ENCODE measurements at places on chromosomes 1 and 21. TPM values are rescaled to one million over a fixed set of nuclear protein-coding genes. Genes with fewer than 3 reads are reported as not detected.

- DNase-seq = no peak
Observed at GRCh38 chr1:12513181-12513580, 104.8 kb downstream of the DHRS3 start.

GRCh38 chr1:59356627-59357026, 59.7 kb downstream of the FGGY start:
- DNase-seq = no peak

DNA sequence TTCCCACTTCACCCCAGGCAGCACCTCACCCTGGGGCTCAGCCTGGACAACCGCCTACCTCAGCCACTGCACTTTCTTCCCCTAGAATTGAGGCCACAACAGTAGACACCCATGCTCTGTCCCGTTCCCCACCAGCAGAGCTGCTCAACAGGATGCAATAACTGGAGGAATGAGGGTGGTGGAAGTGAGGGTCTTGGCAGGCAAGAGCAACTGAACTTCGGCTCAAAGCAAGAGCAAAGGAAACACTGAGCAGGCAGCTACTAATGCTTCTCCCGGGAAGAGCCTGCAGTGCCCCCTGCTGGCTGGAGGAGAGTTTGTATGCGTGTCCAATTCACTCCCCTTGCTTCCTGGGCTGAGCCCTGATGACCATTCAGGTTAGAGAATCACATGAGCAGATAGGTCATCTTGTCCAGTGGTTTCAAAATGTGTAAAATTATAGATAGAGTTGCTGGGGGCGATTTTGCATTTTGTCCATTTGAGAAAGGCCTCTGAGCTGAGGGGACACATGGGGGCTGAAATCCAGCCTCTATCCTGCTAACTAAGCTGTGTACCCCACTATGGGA, 13.9 kb downstream of the NT5C1A start:
- DNase-seq = peak; percentile 63

DNA sequence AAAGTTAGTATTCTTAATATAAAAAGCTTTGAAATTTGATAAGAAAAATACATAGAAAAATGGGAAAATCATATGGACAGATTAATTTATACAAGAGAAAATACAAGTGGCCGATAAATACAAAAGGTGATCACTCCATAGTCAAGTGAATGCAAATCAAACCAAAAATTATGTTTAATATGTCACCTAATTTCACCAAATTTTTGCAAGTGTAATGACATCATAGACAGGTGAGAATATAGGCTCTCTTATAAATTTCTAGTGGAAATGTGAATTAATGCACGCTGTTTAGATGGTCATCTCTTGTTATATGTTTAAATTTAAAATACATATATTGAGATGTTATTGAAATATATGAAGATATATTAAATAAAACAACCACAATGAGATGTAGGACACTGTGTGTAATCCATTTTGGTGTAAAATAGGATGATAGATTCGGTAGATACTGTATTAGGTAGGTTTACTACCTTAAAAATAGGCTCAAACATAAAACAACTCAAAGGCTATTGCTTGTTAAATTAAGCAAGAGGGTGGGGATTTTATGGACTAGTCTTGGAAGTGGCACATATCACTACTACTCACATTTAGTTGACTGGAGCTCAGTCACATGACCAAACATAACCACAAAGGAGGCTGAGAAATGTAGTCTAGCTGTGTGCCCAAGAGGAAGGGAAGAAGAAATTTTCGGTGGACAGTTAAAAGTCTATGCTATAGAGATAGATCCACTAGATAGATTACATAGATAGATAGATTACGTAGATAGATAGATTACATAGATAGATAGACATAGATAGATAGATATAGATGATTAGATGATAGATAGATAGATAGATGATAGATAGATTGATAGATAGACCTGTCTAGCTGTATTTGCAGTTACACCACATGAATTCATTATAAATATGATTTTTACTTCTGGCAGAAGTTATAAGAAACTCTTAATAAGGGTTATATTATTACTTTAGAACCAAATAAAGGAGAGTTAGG, 9.2 kb downstream of the INSL5 start:
- DNase-seq = no peak

DNA sequence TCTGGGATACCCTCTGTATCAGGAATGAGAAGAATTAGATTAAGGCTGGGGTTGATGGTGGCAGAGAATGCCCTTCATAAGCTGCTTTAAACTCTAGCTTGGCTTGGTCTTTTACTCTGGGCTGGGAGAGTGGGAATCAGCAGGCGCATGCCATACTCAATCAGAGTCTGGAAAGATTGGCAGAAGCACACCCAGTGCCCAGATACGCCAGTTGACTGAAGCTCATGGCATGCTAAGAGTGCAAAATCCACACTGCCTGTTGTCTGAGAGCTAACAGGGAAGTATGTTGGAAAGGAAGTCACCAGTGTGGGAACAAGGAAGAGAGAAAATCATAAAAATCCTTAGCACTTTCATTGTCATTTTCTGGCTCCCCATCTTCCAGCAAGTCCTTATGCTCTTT, 53.0 kb downstream of the HMCN1 start:
- DNase-seq = no peak

DNA sequence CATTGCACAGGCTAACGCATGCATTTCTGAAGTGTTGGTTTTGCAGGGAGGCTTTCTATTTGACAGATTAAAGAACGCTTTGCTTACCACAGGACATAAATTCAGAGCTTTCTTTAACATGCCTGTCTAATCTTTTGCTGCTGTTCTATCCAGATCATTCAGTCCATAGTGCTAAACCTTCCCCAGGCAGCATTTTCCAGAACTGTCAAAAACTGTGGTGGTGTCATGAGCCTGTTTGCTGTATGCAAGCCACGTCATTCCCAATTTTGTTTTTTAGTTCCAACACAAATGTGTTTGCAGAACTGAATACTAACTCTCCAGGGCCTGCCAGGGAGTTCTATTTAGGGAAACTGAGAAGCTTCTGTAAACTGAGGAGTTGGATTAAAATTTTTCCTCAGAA, 390.5 kb upstream of the LYPLAL1 start:
- DNase-seq = no peak

DNA sequence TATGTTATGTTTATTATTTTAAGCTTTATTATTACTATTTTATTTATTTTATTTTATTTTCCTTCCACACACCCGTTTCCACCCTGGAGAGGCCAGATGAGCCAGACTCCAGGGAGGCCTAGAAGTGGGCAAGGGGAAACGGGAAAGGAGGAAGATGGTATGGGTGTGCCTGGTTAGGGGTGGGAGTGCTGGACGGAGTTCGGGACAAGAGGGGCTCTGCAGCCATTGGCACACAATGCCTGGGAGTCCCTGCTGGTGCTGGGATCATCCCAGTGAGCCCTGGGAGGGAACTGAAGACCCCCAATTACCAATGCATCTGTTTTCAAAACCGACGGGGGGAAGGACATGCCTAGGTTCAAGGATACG, 468 bp upstream of the MX1 start:
- no peak for DNase-seq

DNA sequence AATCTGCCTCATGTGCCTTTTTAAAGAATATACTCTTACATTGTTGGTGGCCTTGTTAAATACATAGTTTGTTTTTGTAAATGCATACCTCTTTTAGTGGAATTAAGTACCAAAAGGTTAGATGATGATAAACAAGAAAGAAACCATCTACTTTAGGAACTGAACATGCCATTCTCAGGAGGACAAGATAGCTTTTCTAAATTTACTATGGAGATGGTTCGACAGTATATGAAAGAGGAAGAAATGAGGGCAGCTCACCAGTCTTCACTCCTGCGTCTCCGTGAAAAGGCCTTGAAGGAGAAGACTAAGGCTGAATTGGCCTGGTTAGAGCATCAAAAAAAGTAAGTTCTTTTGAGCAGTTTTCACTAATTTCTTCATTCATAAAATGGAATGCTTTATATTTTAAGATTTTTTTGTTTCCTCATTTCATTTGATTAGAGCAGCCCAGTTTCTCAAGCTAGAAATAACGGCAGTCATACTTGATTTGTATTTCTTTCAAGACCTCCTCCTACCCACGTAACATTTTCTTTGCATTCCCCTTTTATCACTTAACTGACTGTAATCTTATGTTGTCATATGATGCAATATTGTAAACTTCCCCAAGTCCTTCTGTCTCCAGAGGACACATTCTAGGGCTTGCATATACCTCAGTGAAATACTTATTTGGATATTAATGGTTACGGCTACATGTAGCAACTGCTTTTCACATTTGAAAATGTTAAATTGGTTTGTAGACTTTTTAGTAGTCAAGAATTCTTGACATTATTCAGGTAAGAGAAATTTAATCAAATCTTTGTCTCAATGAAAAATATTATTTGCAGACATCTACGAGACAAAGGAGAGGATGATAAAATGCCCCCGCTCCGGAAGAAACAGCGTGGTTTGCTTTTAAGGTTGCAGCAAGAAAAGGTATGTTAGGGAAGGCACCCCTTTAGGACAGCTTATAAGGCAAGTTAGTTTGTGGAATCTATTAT, 99.3 kb downstream of the CEP350 start:
- no peak for DNase-seq

DNA sequence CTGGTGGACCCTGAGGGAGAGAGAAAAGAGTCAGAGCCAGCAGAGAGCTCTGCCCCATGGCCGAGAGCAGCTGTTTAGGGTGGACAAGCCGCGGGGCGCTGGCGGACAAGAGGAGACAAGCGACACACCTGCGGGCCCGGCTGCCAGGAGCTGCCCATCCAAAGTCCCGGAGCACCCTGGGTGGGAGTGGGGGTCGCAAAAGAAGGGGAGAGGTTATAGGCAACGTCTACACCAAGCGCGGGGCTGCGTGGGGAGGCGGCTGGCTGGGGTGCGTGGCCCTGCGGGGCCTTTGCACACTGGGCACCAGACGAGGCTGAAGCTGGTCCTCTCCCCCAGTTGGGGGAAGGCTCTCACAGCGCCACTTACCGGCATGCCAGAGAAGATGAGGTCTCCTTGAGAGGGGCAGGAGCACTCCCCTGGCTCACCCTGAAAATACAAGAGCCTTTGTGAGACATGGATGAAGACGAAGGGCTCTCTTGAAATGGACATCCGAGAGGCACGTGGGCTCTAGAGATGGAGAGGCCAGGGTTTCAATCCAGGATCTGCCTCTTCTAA, 24.1 kb downstream of the COL16A1 start:
- DNase-seq = no peak

DNA sequence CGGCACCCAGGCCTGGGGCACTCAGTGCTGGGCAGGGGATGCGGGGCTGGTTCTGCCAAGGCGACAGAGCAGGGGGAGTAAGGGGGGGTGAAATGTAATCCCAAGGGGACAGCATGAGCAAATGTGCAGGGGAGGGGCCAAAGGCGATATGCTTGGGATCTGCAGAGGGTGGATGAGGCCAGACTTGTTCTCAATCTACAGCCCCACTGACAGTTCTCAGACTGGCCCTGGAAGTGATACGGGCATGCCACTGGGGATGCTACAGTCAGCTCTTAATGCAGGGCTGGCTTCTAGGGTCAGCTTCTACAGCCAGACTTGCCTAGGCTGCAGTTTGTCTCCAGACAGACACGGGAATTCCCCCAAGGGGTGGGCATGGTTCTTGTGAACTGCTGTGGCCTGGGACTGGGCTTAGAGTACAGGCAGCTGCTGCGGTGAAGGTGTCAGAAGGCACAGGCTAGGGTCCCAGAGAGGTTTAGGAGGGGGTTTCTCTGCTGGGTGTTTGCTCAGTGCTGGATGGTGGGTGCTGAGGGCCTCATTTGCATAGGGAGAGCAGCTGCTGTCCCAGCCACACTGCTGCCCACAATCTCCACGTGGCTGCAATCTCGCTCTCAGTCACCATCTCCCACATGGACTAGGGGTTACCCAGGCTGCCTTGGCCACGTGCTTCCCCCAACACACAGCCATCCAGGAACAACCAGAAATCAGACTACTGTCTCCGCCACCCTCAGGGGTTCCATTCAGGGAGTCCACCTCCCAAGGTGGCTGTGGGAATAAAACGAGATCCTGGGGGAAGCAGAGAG, 190.1 kb downstream of the HIVEP3 start:
- no peak for DNase-seq

TTC22 gene
- total RNA-seq = 8.8 TPM

SLC1A7 gene
- total RNA-seq = not detected

CD1C gene
- total RNA-seq = not detected

SAMD11 gene
- total RNA-seq = 0.63 TPM

CFAP74 gene
- not detected for total RNA-seq

ETV3L gene
- total RNA-seq = not detected

CCDC185 gene
- not detected for total RNA-seq

SCP2 gene
- total RNA-seq = 67.0 TPM

Data from Caco-2 (cell line).